AG08395 (cell line): ENCODE measurements at places on chromosomes 1 and 21.

GRCh38 chr21:35942211-35943144, 117.8 kb downstream of the SETD4 start:
- no peak for DNase-seq

GRCh38 chr1:30726236-30726635, 2.9 kb upstream of the MATN1 start:
- DNase-seq: no peak

DNA sequence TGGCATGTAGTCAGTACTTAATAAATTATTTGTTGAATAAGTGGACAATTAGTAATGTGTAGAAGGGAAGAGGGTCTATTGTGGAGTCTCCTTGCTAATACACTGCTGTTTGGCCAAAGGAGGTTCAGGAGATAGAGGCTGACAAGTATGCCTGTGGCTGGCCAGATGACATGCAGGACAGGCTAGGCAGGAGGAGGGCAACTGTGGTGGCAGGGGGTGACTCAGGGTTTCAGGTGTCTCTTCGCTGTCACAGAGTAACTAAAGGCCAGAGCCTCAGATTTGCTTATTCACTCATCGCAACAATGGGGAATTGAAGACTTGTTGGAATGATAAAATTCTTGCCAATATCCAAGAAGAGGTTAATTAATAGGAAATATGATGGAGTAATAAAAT, 33.1 kb downstream of the THRAP3 start:
- no peak for DNase-seq

- no peak for DNase-seq
These were observed 650.4 kb downstream of the LMO4 start for GRCh38 chr1:87979079-87979478.

DNA sequence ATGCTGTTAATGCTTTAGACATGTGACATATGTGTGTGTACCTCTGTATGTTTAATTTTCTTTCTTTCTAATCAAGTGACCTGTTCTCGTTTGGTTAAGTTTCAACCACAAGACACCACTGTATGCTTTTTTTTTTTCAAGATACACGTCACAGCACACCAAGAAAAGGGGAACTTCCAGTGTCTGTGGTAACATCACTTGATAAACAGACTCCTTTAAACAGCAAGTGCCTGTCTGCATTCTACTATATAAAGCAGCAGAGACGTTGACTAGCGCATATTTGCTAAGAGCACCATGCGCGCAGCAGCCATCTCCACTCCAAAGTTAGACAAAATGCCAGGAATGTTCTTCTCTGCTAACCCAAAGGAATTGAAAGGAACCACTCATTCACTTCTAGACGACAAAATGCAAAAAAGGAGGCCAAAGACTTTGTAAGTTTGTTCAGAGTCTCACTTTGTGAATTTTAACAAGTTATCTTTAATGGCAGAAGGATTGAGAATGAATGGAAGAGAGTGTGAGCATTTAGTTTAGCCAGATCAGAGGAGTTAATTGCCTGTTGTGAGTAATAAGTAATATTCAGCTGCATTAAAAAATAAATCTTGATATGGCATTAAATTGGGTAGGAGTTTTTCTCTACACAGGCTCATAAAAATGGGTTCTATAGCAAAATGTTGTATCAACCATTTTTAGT, at the start of gene RGS1:
Gene RGS1, plus strand, starts transcription at position 275 of the 691 bp plus-strand sequence. Its CDS starts 20 bp downstream, at position 295.
- no peak for DNase-seq

- DNase-seq: no peak
These were observed 42.9 kb downstream of the PTBP2 start for GRCh38 chr1:96764469-96764868.

DNA sequence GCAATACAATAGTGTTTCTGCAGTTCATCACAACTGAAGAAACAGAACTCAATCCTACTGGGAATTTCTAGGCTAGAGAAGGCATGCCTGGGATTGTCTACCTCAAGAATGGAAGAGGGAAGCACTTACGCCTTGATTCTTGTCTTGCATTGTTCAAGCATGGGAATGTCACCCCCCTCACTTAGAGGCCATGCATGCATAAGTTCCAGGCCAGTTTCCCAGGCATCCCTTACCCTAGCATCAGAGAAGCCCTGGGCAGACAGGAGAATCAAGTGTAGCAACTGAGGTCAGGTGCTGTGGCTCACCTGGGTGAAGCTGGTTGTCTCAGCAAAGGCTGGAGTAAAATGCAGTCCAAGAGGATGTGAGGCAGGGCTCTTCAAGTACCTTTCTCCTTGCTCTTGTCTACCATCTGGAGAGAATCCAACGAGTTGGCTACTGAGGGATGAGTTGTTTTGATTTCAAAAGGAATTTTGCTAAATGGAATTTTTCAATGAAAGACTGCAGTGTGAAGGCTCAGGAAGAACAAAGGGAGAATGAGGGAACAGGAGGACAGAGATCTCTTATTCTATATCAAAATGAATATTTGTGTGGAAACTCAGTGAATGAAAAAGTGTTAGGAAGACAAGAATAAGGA, 174.3 kb downstream of the NEK7 start:
- no peak for DNase-seq

- DNase-seq: peak; percentile 84
These were observed 20.8 kb downstream of the NAV1 start for GRCh38 chr1:201559679-201560162.

GRCh38 chr1:23354245-23354644, 10.2 kb upstream of the HNRNPR start:
- DNase-seq: no peak

DNA sequence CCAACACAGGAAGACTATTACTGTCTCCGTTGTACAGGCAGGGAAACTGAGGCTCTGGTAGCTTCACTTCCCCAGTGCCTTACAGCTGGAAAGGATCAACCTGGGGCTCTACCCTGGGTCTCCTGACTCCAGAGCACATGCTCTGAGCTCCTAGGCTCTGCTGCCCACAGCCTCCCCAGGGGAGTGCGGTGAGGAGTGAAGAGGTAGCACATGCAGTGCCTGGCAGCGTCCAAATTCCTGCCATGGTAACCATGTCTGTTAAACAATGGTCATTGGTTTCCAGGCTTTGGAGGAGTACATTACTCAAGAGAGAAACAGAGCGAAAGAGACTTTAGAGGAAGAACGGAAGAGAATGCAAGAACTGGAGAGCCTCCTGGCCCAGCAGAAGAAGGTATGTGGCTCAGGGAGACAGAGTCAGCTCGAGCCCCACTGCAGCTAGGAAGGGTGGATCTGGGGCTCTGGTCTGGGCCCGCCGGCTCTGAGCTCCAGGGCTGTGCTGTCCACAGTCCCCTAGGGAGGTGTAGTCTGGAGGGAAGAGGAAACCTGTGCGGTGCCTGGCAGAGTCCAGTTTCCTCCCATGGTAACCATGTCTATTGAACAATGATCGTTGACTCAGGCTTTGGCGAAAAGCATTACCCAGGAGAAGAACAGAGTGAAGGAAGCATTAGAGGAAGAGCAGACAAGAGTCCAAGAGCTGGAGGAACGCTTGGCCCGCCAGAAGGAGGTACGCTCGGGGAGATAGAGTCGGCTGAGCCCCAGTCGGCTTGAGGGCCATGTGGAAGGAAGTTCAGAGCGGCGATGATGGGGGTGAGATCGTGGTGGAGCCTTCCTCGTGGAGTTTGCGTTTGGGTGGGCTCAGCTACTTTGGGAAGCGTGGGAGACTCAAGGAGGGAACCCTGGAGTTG, 64.6 kb upstream of the EFHD2 start:
- DNase-seq: no peak

- DNase-seq: no peak
These were observed 3.1 kb upstream of the BCL10 start for GRCh38 chr1:85279458-85280080.

DNA sequence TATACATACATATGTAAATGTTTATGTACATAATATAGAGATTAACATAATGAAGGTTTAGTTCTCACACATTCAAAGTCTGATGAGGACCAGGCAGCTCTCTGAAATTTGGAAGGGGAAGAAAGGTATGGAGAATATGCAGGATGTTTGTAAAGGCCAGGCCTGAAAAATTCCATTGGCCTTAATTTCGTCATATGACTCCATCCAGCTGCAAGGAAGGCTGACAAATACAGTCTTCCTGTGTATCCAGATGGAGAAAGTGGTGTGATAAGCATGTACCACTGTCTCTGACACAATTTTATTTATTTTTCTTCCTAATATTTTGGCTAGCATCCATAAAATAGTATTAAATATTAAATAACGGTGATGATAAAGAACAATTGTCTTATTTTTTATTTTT, 6.3 kb upstream of the SGIP1 start:
- peak; percentile 33 for DNase-seq

DNA sequence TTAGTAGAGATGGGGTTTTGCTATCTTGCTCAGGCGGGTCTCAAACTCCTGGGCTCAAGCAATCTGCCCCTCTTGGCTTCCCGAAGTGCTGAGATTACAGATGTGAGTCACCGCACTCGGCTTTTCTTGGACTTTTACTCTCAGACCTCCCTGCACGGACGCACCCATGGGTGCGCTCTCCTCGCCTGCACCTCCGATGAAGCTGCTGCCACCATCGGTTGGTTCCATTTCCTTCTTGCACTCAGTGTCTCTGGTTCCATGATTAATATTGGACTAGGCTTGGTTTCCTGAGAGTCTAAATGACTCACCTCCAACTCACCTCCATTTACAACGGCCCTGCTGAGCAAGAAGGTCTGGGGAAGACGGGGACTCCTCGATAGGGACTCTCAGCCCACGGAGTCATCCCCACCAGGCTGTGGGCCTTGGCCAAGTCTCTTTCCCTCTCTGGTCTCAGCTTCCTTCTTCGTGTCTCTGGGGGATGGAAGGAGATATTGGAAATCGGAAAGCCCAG, 6.7 kb upstream of the TNFRSF8 start:
- no peak for DNase-seq

DNA sequence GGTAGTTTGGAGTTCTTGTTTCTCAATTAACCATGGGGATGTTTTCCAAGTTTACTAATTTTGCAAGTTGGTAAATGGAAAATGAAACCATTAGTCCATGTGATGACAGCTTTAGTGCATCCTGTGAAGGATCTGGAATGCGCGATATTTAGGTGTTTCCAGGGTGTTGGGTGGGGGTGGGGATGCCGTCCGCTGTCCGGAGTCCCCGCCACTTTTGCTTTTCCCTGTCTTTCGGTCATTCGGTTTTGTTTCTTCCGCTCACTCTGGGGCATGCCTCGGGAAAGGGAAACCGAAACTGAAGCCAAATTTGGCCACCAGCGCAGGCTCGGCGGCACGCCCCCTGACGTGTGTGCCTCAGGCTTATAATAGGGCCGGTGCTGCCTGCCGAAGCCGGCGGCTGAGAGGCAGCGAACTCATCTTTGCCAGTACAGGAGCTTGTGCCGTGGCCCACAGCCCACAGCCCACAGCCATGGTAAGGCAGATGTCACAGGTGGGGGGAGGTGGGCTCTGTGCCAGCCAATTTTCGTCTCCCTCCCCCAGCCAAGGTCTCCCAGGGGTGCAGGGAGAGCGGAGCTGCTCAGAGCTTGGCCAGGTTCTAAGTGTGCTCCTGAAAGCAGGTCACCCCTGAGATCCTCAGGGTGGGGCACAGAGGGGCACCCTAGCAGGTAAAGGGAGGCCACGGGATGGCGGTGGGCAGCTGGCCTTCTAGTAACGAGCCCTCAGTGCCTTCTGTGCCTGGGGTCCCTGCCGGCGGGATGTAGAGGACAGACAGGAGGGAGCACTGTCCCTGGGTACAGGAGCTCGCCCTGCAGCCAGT, at the start of gene ISG15:
Gene ISG15, plus strand, starts transcription at position 393 of the 817 bp plus-strand sequence. Its CDS starts 77 bp downstream, at position 470.
- peak; percentile 81 for DNase-seq
